Motor neuron (in vitro differentiated cells): ENCODE measurements at places on chromosomes 16 and 17.
A peak's percentile ranks its signal among the peaks of the same experiment; 100 is the strongest.

GRCh38 chr16:24577167-24577566 is 37.8 kb downstream of the RBBP6 start:
- ATAC-seq: no peak

DNA sequence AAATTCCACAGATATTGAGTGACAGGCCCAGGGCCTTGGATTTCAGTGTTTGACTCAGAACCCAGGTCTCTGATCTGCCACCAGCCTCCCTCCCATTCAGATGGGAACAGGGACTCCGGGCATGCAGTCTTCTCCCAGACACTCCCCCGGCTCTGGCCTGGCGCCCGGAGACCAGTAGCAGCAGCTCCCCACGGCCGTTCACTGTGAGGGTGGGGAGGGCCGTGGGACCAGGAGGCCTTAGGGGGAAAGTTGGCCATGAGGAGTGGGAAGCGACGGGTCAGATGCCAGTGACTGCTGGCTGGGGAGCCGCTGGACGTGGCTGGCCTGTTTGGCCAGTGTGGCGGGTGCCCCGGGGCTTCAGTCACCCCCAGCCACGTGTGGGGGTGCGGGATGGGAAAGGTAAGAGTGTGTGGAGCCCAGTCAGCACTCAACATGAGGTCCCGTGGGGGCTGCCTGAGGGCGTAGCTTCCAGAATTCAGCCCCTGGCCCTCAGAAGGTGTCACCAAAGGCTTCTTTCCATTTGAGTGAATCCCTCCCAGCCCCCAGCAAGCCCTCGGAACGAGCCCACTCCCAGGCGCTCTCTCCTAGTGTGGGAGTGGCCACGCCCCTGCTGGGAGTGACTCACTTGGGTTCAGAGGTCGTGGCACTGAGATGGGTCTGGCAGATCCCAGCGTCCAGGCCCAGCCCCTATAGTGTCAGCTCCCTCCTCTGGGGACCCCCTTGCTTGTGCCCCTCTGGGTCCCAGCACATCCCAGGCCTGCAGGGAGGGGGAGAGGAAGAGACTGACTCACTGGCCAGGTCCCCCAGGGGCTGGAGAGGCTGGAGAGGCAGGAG is 309.4 kb downstream of the SEC14L1 start:
- ATAC-seq: peak; percentile 69

DNA sequence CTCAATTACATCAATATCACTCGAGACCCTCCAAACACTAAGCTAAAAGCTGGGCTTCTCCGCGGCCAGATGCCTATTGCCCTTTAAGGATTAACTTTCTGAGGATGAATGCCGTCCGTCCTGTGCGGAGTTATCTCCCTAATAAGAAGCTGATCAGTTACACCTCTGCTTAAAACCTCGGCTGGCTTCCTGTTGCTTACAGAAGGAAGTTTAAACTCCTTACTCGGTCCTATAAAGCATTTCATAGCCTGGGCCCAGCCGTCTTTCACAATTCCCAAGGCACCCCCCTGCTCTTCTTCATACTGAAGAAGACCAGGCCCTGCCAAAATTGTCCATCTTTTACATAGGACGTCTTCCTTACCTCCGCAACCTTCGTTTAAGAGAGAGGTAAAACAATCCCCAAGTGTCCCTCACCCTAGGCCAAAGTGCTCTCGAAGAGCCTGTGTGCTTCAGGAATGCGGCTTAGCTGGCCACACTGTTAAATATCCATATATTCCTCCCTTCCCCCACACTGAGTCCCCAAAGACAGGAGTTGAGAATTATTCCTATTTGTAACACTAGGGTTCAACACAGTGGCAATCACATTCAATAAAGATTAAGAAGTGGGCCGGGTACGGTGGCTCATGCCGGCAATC is 112.6 kb upstream of the IRX5 start:
- ATAC-seq: no peak

GRCh38 chr16:61836804-61837393 is 199.3 kb downstream of the CDH8 start:
- peak; percentile 19 for ATAC-seq

- no peak for ATAC-seq
These were observed 35.4 kb upstream of the ENPP7 start for GRCh38 chr17:79695293-79695790.

DNA sequence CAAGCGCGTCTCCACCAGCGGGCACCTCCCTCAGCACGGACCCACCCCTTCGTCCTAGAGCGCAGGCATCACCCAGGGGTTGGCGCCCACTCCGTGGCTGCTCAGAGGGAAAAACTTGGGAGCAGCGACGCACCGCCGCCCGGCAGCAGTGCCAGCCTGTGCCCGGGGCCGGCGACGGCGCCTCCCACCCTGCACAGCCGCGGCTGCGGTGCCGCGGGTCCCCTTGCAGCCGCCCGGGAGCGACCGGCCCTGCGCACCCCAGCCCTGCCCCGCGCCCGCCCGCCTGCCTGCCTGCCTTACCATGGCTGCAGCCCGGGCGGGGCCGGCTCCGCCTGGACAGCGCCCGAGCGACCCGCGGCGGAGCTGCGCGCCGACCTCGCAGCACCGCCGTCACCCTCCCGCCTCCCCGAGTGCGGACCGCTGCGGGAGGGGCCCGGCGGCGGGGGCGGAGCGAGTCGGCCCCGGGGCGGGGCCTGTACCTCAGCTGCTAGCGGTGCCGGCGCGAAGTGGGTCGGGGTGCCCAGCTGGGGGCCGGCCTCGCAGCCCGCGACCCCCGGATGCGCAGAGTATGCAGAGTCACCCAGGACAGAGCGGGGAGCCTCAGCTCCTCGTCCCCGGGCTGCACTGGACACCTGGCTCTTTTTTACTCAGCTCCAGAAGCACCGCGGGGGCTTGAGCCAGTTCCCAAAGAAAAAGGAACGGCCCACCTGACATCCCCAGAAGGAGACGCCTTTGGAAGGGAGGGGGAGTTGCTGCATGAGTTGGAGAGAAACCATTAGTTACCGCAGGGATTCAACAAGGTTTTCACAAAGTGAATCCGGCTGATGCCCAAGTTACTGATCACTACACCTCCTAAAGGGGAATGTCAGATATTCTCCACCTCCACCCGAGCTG is 17.5 kb upstream of the MTMR4 start:
- ATAC-seq: peak; percentile 96

- no peak for ATAC-seq
These were observed 217.5 kb downstream of the RBFOX1 start for GRCh38 chr16:7550096-7550495.

DNA sequence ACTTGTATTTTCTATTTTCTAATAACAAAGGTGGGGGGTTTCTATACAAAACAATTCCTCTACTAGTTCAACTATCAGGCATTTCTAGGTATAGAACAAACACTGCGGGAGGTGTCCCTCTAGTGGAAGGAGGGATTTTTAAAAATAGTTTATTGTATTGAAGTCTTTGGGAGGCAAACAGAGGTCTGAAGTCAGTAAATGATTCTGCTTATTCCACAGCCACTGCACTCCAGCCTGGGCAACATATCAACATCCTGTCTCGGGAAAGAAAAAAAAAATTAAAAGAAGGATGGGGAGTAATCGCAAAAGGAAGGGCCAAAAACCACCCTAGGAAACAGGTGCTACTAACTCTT is 648 bp upstream of the ERCC4 start:
- ATAC-seq: peak; percentile 2

- ATAC-seq: no peak
These were observed 55.1 kb downstream of the WNT3 start for GRCh38 chr17:46763416-46763815.

DNA sequence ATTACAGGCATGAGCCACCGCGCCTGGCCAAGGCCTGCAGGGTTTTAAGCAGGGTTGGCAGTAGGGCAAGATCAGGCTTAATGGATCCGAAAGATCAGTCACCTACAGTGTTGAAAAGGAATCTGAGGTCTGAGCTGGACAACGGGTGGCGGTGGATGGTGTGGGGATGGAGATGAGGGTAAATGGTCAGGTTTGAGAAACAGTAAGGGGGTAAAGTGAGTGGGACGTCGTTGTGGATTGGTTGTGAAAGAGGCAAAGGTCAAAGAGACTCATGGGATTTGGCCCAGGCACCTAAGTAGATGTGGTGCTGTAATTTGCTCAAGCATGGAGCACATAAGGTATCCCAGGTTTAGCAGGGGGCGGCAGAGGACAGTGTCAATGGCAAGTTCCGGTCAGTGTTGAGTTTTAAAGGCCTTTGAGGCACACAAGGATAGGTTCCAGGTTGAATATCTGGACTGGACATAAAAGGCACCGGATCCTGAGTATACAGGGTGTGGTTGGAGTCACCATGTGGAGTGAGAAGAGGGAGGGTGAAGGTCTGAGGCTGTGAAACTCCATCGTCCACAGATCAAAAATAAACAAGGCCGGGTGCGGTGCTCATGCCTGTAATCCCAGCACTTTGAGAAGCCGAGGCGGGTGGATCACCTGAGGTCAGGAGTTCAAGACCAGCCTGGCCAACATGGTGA is 1.1 kb upstream of the SLC16A5 start:
- ATAC-seq: no peak

GRCh38 chr16:30018731-30019158 is 4.3 kb upstream of the C16orf92 start:
- no peak for ATAC-seq

DNA sequence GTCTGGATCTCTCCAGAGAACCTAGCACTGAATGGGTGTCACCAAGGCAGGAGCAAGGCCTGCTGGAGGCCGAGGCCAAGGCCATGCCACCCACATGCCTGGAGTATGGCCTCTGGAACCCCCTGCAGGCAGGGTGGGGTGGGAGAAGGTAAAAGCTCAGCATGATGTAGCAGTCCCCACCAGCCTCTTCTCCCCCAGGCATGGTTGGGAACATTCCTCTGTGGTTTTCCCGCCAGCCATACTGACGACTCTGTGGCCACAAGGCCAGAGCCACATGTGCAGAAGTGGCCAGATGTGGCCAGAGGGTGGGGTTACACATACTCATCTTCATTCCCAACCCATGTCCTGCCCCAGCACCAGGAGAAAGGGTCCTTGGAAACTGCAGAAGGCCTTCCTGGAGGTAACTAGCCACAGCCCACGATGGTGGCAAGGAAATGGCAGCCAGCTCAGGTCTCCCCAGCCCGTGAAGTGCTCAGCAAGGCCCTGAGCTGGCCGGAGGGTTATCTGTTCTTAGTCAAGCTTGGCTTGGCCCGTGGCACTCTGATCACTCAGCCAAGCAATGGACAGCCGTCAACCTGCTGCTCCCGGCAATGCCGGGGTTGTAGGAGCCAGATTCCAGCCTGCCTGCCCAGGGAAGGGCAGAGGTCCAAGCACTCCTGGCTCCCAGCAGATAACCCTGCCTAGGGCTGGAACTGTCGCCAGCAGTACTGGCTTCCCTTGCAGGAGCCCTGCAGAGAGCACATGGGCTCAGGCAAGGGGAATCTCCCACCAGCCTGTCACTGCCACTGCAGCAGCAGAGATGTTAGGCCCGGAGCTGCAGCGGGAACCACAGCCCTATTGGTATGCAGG is 26.1 kb downstream of the HDAC5 start:
- peak; percentile 5 for ATAC-seq

- peak; percentile 56 for ATAC-seq
These were observed 5.4 kb upstream of the SLC5A2 start for GRCh38 chr16:31477220-31478216.

DNA sequence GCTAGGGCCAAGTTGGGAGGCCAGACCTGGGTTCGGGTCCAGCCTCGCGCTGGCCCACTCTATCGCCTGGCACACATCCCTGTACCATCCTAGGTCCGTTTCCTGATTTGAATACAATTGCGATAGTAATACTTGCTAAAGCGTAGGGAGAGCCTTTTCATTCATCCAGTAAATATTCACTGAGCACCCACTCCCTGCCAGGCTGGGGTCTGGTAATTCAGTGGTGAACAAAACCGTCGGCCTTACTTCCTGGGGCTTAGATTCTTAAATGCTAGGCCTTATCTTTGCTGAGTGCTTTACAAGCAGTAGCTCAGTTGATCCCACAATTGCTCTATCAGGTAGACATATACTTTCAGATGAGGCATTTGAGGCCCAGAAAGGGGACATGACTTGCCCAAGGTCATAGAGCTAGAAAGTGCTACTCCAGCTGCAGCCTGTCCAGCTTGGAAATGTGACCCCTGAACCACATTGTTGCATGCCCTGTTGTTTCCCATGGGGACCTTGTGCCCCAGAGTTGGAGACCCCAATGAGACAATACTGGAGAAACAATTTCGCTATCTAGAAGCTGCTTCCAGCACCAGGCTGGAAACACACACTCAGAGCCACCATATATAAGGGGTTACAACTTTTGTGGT is 691 bp downstream of the USB1 start:
- no peak for ATAC-seq

DNA sequence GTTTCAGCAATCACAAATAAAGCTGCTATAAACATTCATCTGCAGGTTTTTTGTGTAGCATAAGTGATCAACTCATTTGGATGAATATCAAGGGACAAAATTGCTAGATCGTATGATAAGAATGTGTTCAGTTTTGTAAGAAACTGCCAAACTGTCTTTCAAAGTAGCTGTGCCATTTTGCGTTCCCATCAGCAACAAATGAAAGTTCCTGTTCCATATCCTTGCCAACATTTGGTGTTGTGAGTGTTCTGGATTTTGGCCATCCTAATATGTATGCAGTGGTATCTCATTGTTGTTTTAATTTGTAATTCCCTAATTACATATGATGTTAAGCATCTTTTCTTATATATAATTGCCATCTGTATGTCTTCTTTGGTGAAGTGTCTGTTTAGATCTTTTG is 36.4 kb upstream of the TMEM92 start:
- ATAC-seq: no peak

GRCh38 chr16:57577691-57578224 is 35.3 kb downstream of the ADGRG5 start:
- ATAC-seq: peak; percentile 21

DNA sequence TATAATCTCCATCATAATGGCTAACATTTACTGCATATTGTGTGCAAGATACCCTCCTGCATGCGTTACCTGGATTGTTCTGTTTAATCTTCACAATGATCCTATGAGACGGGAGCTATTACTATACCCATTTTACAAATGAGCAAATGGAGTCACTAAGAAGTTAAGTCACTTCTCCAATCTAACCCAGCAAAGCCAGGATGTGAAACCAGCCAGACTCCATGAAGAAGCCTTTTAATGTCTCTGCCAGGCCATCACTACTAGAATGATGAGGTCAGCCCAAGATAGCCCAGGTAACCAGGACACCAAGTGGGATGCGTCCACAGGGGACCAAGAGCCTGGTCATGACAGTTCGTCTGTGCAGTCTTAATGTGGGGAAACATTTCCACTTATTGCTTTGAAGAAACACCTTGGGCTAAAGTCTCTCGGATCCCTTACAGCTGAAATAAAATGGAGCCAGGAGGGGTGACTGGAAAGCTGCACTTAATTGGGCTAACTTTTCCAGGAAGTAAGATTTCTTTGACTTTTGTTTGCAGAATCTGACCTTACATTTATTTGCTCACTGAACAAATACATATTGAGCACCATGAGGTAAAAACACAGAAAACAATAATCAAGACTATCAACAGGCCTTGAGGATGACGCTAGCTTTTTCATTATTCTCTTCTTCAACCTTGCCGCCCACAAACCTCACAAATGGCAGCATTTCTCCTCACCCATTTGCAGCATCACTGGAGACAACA is 926 bp upstream of the SHCBP1 start:
- ATAC-seq: no peak
